G401 (cell line): ENCODE measurements at places on chromosomes 5 and 9.

- no peak for DNase-seq
Measured at GRCh38 chr5:131944702-131945550, 537 bp downstream of the MEIKIN start.

DNA sequence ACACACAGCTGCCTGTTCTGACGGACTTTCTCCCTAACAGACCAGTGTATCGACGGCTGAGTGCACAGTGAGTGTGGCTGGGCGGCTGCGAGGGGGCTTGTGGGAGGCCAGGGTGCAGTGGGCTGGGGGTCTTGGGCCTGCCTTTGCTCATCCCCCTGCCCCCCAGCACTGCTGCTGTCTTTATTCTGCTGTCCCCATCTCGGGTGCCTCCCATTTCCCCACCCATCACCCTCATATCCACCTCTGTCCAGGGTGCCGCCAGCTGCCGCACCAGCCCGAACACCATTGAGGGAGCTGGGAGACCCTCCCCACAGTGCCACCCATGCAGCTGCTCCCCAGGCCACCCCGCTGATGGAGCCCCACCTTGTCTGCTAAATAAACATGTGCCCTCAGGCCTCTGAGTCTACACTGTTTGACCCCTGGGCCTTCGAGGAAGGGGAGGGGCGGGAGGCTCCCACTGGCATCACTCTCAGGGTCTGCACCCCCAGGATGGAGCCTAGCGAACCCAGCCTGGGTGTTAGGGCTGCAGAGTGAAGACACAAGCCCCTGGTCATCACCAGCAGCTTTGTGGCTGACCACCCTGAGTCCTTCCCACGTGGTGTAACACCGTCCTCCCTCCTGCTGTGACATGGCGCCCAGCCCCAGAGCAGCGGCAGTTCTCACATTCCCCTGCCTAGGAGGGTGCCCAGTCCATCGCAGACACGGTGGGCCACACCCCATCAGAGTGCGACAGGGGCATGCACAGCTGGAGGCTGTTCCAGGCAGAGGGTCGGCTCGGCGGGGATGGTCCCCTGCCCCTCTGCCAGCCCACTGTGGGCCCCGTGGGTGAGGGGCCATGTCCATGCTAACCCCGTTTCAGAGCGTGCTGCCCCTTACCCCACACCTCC, 4.0 kb downstream of the LCN2 start:
- no peak for DNase-seq

DNA sequence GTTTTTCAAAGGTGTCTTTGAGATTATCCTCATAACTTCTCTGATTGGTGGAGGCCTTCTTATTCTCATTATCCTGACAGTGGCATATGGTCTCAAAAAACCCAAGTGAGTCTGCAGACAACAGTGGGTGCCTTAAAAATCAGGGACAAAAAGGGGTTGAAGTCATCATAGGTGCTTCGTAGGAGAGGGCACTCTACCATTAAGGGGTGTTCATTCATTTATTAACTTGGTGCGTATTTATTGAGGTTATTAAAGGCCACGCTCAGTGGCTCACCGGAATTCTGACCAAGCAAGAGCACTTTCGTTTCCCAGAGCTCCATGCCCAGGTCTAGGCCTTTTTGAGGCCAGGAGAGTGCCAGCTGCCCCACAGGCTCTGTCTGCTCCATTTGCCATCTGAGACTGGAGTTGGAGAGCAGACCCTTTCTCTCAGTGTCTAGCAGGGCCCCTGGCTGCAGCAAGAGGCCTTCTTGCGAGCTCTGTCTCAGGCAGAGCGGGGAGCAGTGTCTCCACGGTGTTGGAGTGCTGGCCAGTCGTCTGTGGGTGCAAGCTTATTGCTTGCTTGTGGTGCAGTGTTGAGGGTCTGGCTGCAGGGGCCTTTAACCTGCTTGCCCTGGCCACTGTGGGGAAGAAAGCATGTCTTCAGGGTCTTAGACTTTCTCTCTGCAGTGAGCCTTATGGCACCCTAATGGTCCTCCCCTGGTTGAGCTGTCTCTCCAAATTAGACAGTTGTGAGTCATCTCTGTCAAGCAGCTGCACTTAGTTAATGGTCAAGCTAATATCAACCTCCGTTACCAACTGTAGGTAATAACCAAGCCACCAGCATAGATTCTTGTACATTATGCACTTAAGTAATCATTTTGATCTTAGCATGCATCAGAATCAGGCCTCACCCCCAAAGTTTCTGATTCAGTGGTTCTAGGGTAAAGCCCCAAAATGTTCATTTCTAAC, 62.6 kb downstream of the IL31RA start:
- no peak for DNase-seq

DNA sequence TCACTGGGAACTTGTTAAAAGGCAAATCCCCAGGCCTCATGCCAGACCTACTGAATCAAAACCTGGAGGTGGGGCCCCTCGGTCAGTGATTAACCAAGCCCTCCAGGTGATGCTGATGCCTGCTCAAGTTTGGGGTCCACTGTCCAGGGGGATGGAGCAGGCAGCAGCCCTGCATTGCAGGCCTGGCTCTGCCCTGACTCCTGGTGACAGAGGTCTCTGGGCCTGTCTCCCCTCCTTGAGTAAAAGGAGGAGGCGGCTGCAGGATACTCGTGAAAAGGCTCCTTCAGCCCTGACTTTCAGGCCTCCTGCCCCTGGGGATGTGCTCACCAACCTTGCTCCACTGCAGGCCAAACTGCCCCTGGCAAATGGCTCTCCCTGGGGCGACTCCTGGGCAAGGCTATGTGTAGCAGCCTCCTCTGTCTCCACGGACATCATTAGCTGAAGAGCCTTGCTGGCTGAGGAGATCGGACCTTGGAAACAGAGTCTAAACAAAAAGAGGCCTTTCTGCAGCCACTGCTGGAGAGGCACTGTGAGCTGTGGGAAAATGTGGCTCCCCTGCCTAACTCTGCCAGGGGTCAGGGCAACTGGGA, 134.8 kb upstream of the ALDH1B1 start:
- DNase-seq = no peak

GRCh38 chr9:137836831-137837241, 40.7 kb upstream of the CACNA1B start:
- DNase-seq = no peak

DNA sequence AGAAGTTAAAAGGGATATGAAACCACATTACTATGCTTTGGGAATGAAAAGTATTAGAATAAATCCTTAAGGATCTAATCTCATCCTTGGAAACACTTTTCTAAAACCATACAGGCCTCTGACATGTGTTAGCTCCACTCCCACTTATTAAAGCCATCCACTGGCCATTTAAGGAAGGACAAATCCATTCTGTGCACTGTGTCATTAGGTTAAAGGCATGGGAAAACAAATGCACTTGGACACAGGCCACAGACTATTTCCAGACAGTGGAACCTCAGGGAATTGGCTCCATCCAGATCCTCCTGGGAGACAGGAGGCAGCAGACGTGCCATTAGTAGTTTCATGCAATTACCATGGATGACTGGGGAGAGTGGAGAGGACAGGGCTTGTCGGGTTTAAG, 454.9 kb downstream of the ENC1 start:
- DNase-seq = no peak

- no peak for DNase-seq
Measured at GRCh38 chr9:16869882-16870595, 431 bp downstream of the BNC2 start.

- no peak for DNase-seq
Measured at GRCh38 chr5:126004636-126005035, 418.6 kb upstream of the GRAMD2B start.

DNA sequence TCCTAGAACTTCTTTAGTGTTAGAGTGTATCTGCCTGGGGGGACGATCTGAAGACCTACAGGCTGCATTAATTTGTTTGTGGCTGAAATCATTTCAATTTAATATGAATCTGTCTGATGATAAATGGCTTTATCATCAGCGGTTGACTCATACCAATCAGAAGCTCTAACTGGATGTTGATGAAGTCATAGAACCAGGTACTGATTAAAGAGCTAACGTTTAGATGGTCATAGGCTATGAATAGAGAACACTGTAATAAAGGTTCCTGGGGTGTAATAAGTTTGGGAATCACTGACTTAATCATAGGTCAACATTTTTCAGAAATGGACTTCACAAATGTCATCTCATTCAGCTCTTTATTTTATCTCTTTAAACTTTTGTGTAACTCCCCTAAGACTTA, 329.9 kb downstream of the MSX2 start:
- no peak for DNase-seq

- no peak for DNase-seq
Measured at GRCh38 chr5:10366310-10367272, 13.1 kb downstream of the MARCHF6 start.

DNA sequence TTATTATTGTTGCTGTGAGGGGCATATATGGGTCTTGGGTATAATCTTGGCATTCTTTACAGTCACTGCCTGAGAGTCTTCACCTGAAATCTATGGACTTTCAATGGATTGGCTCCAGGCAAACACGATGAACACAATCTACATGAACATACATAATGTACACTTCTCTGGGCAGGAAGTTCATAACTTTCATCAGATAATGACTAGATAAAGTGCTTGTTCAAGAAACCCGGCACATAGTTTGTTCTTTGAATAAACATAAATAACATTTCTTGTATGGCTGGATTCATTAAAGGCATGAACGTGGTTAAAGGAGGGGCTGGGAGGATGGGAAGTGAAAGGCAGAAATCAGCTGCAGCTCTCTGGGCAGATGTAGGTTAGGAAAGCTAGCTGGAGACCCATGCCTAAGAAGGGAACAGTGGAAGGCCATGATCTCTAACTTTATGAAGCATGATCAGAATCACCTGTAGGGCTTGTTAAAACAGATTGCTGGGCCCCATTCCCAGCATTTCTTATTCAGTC, 306.9 kb upstream of the EFNA5 start:
- no peak for DNase-seq

- no peak for DNase-seq
Measured at GRCh38 chr5:160242145-160242544, 12.8 kb downstream of the FABP6 start.

- no peak for DNase-seq
Measured at GRCh38 chr5:7374186-7374585, 21.8 kb upstream of the ADCY2 start.

- no peak for DNase-seq
Measured at GRCh38 chr5:152147286-152147685, 222.6 kb upstream of the GLRA1 start.

GRCh38 chr9:123338710-123339665, 17.0 kb upstream of the CRB2 start:
- DNase-seq = no peak

GRCh38 chr5:72477644-72478043, 29.6 kb downstream of the ZNF366 start:
- no peak for DNase-seq

DNA sequence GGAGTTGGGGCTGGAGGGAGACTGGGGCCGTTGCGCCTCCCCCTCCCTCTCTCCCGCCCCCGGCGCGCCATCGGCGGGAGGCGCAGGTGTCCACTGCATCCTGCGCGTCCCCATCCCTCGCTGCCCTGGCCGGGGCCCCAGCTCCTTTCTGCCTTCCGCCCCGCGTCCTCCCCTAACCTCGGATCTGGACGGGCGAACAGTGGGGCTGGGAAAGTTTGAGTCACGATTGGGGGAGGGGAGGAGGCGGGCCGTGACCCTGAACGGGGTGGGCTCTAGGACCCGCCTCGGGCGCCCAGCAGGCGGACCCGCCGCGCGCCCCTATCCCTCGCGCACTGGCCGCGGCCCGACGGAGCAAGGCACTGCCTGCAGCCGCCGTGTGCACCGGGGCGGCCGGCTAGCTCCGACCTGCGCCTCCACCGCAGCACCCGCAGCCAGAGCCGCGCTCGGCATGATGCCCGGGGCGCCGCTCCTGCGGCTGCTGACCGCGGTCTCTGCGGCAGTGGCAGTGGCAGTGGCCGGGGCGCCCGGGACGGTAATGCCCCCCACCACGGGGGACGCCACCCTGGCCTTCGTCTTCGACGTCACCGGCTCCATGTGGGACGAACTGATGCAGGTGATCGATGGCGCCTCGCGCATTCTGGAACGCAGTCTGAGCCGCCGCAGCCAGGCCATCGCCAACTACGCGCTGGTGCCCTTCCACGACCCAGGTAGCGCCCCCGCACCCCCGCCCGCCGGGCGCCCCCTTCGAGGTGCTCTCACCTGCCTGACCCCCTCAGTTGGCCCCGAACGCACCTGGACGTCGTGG, at the start of gene HMCN2:
HMCN2 (plus strand) TSS at position 330 of the 805 bp plus-strand sequence; CDS start at position 449, 119 bp downstream.
- DNase-seq = no peak

- no peak for DNase-seq
Measured at GRCh38 chr5:38414348-38414747, 142.1 kb downstream of the LIFR start.

DNA sequence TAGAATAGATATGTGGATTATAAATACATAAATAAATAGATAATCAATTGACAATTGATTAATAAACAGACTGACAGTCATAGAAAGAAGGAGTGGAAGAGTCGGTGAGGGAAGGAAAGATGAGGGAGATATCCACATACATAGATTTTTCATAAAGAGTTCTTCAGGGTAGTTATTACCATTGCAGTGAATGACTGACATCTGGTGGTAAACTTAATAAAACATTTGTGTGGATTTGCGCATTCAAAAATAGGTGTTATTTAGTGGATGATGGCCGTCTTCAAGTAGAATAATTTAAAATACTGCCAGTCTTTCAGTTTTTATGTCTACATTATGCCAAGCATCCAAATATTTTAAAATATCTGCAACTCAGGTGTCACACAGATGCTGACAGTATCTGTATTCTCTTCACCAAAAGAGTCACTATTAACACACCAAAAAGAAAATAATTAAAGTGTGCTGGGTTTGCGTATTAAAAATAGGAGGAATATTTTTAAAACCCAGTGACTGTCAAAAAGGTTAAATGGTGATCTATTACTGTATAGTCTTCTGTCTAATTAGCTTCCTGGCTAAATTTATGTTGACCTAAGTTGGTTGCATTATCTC, 78.8 kb downstream of the GIN1 start:
- DNase-seq = peak; percentile 61

DNA sequence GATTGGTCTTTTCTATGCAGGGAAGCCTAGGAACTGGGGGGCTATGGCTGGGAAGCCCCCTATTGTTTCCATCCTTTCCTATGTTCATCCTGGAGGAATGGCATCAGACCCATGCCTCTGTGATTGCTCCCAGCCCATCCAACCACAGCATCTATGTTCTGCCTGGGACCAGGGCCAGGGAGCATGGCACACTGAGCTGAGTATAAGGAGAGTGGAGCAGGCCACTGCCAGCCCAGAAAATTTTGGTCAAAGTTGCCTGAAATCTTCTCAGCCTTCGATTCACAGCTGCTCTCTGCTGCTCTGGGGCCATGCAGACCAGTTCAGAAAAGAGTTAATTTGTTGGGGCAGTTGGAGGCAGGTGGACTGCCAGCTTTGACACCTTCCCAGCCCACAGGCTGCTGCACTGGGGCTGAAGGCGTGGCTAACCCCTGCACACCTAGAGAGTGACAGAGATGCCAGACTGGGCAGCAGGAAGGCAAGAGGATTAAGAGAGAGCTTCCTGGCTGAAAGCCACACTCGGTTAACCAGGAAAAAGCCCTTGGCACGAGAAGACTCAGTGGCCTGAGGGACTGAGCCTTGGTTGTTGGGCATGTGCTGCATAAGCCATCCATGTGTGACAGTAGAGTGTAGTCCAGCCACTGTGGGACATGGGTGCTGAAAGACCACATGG, 12.1 kb downstream of the TGFBI start:
- DNase-seq = peak; percentile 77

DNA sequence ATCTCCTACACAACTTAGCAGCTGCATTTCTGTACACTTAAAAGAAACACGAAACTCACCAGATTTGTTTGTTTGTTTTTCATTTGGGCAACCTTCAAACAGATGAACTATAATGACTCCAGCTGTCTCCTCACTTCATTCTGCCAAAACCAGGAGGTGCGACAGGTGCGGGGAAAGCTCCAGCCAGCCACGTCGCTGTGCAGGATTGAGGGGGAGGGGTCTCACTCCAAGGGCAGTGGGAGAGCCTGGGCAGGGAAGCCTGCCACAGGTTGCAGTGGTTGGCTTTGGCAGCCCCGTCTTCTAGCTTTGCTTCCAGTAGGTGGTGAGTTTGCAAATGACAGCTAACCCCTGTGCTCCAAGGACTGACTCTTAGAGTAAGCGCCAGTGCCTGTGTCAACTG, 215.8 kb downstream of the CEMIP2 start:
- peak; percentile 50 for DNase-seq
